ENCODE measurements at places on chromosomes 7 and 10. TPM values are rescaled to one million over a fixed set of nuclear protein-coding genes. Genes with fewer than 3 reads are reported as not detected.

Gene WDFY4
- polyA plus RNA-seq: not detected

Gene MSS51
- 0.36 TPM for polyA plus RNA-seq

Gene UTF1
- polyA plus RNA-seq: not detected

Gene HKDC1
- polyA plus RNA-seq: 1.6 TPM

Gene AS3MT
- polyA plus RNA-seq: 0.59 TPM

Gene GATA3
- polyA plus RNA-seq: not detected

Gene ACTL6B
- 15.7 TPM for polyA plus RNA-seq

Gene CYP26A1
- polyA plus RNA-seq: 0.73 TPM

Gene FANK1
- polyA plus RNA-seq: 4.2 TPM

Gene FAM25C
- not detected for polyA plus RNA-seq

Gene CPA2
- polyA plus RNA-seq: not detected

Gene ALOX5
- polyA plus RNA-seq: 0.27 TPM

Gene PPP1R3C
- 19.3 TPM for polyA plus RNA-seq

Gene PUS7
- polyA plus RNA-seq: 6.6 TPM

Gene ZNF25
- 27.8 TPM for polyA plus RNA-seq

Gene STAMBPL1
- 24.9 TPM for polyA plus RNA-seq

Gene NEUROD6
- polyA plus RNA-seq: 0.11 TPM

Gene MSMB
- not detected for polyA plus RNA-seq

Gene MYO3A
- not detected for polyA plus RNA-seq

Gene GIMAP8
- polyA plus RNA-seq: not detected

Gene CDC14C
- polyA plus RNA-seq: not detected

Gene ZNF804B
- polyA plus RNA-seq: 0.08 TPM

Gene CFAP70
- polyA plus RNA-seq: 2.9 TPM

Gene OR2A1
- not detected for polyA plus RNA-seq

Gene RNF32
- 1.6 TPM for polyA plus RNA-seq

Measured in Purkinje cell (primary cell).